ENCODE measurements at places on chromosomes 7 and 10.

GRCh38 chr10:31426401-31426800, 107.4 kb downstream of the ZEB1 start:
- peaks cover 20% of the 10 kb centered on the region for H3K36me3 ChIP-seq
- H3K27ac ChIP-seq: no peak overlapping the region
- no peaks in the 10 kb centered on the region for H3K27me3 ChIP-seq
- DNase-seq: no peak
- no peaks in the 10 kb centered on the region for H3K4me1 ChIP-seq
- H3K4me3 ChIP-seq: no peak overlapping the region

DNA sequence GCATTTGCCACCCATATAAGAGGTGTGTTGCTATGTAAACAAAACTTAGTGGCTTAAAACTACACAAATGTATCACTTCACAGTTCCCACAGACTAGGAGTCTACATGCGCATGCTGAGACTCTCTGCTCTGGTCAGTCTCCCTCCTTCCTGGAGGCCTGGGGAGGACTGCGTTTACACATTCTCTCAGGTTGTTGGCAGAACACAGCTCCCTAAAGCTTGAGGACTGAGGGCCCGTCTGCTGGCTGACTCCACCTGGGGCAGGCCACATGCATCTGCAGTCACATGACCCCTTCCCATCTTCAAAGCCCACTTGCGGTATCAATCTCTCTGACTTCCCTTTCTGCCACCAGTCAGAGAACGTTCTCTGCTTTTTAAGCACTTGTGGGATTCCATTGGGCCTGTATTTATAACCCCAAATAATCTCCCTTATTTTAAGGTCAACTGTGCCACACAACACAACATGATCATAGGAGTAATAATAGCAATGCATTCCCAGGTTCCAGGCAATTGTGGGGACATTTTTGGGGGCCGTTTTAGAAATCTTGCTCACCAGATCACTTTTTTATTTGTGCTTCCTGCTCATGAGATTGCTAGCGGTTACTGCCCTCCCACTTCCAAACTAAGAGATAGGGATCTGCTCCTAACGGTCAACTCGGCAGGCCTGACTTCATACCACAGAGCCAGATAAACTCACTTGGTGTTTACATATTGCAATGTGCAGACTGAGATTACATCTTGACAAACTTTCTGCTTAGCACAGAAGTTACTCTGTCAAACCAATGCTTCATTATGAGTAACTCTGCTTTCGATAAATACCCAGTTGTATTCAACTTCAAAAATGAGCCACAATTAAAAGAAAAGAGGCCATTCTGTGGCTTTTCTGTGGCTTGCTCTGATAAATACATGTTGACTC, 96.3 kb downstream of the ALOX5 start:
- H3K27me3 ChIP-seq: peaks cover under 1% of the 10 kb centered on the region
- H3K4me3 ChIP-seq: no peak overlapping the region

GRCh38 chr7:584122-584465, 64.4 kb upstream of the PDGFA start:
- peak overlapping the region; percentile 64 for H3K27ac ChIP-seq
- DNase-seq: no peak
- H3K36me3 ChIP-seq: peaks cover 62% of the 10 kb centered on the region
- H3K27me3 ChIP-seq: peaks cover 6% of the 10 kb centered on the region
- peaks cover 25% of the 10 kb centered on the region for H3K4me1 ChIP-seq

GRCh38 chr10:29881336-29881771, 178.0 kb downstream of the JCAD start:
- peaks cover 8% of the 10 kb centered on the region for H3K27me3 ChIP-seq
- no peaks in the 10 kb centered on the region for H3K36me3 ChIP-seq

Data from nephron progenitor cell (in vitro differentiated cells).